Fibroblast of the conjunctiva (primary cell): ENCODE measurements at places on chromosomes 7 and 10.

- peak; percentile 20 for DNase-seq
Observed at GRCh38 chr7:47326220-47326619, 255.7 kb downstream of the TNS3 start.

DNA sequence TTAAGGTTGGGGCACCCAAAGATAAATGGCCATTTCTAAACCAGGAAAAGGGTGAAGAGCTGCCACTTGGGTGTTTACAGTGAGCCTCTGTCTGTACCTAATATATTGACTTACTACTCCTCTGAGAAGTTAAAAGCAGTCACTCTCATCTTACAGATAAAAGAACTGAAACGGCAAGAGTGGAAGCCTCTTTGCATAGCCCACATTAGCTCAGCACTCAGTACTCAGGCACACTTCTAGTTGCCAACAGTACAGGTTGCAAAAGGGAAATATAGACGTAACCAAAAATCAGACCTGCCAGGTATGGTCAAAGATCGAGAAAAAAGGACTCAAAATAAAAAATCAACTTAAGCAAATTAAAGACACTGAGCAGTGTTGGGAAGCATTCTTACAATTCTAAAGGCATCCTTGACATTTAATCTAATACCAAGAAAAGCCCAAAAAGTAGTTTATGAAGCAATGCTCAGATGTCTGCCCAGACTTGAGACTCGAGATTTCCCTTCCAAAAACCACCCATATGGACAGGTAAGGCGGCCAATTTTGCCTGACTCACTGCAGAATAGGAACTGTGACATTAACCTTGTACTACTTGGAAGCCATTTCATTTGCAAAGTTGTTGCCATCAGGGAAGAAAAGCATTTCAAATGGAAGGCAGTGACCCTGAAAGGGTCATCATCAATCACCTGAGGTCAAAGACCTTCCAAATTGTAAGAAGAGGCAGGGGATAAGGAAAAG, 139.3 kb downstream of the SLC25A13 start:
- DNase-seq = no peak

DNA sequence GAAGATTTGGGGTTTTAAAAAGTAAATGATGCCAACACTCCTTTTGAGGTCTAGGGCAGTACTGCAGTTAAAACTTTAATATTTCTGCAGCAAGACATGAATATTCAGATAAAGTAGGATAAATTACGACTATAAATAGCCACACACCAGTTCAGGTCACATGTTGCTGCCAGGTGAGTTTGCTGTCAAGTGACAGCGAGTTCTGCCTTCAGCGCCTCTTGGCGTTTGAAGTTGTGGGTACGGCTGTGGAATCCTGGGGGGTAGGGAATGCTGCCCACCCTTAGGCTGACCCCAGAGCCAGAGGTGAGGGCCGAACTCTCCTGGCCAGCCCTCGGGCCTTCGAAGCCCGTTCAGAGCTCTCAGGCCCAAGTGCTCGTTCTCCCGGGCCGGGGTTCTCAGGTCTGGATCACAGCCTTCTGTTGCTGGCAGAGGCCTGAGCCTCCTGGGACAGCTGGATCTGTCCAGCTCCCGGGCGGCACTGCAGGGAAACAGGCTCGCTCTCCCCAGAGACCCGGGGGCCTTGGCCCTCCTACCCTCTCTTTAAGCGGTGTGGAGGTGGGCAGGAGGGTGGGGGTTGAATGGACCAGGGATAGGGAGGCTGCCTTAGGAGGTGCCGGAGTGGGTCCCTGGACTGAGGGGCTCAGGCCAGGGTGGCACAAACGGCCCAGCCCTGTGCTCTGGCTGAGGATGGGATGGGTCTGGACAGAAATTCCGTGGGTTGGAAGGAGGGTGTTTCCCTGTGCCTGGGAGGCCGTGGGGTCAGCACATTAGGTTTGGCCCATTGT, 5.4 kb downstream of the BRI3 start:
- no peak for DNase-seq

- DNase-seq = no peak
Observed at GRCh38 chr10:126157189-126157588, 231.1 kb downstream of the ADAM12 start.

GRCh38 chr7:132537456-132538145, 38.7 kb downstream of the PLXNA4 start:
- no peak for DNase-seq

DNA sequence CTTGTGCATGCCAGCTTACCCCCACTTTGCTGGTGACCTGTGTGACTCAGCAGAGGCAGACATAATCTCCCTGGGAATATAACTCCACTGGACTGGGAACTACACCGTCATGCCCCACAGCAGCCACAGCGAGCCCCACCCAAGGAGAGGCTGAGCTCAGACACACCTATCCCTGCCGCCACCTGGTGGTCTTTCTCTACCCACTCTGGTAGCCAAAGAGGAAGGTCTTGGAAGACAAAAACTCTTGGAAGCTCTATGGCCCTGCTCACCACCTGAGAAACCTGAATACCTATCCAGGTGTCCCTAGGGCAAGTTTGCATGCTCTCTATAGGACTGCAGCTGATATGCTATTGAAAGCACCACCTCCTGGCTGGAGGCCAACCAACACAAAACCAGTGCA, 48.1 kb downstream of the MYO3A start:
- DNase-seq = no peak

- no peak for DNase-seq
Observed at GRCh38 chr7:96076350-96076707, 245.6 kb downstream of the SLC25A13 start.

DNA sequence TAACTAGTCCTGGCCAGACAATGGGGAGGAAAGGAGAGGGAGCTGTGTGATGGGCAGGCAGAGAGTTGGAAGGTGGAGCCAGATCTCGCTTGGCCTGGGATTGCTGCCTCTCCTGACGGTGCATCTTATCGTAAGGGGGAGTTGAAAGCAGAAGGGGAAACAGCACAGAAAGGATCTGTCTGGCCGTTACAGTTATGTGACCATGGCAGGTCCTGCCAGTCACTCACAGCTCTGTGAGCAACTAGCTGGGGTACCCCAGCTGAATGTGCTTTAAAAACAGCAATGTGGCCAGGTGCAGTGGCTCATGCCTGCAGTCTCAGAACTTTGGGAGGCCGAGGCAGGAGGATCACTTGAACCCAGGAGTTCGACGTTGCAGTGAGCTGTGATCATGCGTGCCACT, 8.1 kb downstream of the BLVRA start:
- no peak for DNase-seq

DNA sequence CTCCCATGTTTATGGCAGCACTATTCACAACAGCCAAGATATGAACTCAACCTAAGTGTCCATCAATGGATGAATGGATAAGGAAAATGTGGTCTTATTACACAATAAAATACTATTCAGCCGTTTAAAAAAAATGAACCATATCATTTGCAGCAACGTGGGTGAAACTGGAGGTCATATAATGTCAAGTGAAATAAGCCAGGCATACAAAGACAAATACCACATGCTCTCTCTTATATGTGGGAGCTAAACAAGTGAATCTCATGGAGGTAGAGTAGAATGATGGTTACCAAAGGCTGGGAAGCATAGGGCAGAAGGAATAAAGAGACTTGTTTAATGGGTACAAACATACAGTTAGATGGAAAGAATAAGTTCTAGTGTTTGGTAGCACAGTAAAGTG, 699.1 kb downstream of the NRG3 start:
- no peak for DNase-seq

DNA sequence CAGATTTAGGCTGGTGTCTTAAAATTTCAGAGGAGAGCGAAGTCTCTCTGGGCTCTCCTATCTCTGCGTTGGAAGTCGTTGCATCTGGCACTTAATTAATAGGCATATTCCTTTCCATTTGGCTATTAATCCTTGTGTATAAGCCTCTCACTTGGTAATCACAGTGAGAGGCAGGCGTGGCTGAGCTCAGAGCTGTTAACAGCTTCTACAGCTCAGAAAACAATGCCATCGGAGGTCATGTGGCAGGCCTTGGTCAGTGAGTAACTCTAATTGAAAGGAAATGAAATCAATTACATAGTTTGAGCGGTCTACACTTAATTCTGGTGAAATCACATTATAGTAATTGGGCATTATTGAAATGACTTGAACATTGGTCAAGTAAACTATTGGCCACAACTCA, 135.1 kb downstream of the DPY19L1 start:
- DNase-seq = no peak

GRCh38 chr7:80357530-80357929, 154.3 kb downstream of the GNAT3 start:
- DNase-seq = peak; percentile 39

GRCh38 chr7:119596651-119597050, 676.3 kb upstream of the KCND2 start:
- DNase-seq = no peak
